ENCODE measurements at places on chromosomes 2 and 18. TPM values are rescaled to one million over a fixed set of nuclear protein-coding genes. Genes with fewer than 3 reads are reported as not detected.

The FBXO41 gene
- total RNA-seq: 2.0 TPM

The GLB1L gene
- total RNA-seq: 4.7 TPM

The RBKS gene
- 3.3 TPM for total RNA-seq

The FRZB gene
- total RNA-seq: 5.3 TPM

The ABCG5 gene
- total RNA-seq: not detected

The GPR75 gene
- total RNA-seq: 1.3 TPM

The PDIA6 gene
- total RNA-seq: 157 TPM

The FIGN gene
- 7.3 TPM for total RNA-seq

GRCh38 chr2:128377071-128377910, 58.6 kb upstream of the HS6ST1 start:
- no peak for DNase-seq

- no peak for DNase-seq
Observed at GRCh38 chr18:12065397-12065796, 28.2 kb upstream of the ANKRD62 start.

DNA sequence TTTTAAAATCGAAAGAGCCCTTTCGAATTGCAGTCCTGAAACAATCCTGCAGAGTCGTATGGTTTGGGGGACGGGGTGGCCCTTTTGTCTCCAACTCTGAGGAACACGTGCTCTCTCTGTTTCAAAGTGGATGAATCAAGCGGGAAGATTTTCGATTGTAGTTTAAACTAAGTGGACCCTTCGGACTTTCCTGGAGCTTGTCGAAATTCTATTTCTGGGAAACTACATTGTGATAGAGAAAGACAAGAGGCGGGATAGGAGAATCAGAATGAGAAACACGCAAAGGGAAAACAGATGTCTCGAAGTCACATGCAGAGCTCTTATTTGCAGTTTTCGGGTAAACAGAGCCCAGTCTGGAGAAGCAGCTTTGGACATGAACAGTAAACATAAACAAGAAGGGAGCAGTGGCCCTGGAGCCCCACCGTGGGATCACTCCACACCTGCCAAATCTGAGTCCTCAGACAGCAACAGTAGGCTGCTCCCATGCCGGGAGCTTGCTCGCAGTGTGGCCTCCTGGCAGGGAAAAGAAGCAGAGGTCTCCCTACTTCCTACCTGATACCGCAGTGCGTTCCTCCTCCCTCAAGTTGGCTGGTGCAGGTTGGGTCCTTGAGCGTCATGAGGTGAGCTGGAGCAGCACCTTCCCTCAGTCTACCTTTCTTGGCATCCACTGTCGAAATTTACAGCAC, 202.4 kb downstream of the SLC4A3 start:
- DNase-seq: no peak

DNA sequence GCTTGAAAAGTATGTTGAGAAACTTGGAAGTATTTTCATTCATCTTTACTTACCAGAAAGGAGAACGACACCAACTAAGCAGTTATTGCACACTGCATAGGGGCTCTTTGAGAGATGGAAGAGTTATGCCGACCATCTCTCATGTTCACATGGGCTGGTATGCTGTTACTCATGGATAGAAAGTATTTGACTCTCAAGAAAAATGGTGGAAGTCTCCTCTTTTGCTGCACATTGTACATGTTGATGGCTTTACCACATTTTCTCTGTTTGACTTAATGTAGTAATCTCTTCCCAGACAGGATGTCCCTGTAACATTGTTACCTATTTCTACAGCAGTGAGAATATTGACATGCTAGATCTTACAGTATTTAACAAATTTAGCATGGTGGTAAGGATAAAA, 23.2 kb downstream of the CAB39 start:
- no peak for DNase-seq

DNA sequence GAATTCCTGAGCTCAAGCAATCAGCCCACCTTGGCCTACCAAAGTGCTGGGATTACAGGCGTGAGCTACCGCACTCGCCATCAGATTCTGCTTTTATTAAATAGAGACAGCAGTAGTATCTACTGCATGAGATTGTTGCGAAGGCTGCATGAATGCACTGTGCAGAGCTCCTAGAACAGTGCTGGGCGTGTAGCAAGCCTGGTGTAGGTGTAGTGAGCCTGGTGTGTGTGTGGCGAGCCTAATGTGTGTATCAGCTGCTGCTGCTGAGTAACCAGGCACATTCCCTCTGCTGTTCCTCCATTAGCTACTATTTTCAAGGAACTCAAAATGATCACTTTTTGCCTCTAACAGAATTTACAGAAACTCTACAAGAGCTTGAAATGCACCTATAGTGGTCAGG, 57.6 kb downstream of the PTPRM start:
- no peak for DNase-seq

DNA sequence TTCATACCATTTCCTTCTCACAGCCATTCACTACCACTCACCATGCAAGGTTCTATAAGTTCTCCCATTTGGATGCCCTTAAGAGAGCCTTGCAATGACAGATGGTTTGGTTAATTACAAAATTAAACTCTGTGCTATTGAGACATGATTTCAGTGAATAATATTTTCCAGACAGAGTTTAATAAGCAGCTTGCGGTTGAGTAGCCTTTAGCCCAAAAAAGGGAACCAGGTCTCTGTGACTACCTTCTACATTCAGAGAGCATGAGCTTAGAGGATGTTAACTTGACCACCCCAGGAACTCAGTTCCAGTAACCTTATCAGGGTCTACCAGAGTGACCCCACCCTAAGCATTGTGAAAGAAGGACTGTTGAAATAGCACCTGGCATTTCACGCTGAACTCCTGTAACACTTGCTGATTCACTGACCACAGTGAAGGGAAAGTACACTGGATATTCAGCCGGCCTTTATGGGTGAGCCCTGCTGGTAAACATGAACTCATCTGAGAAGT, 1173.1 kb upstream of the ZEB2 start:
- DNase-seq: no peak

DNA sequence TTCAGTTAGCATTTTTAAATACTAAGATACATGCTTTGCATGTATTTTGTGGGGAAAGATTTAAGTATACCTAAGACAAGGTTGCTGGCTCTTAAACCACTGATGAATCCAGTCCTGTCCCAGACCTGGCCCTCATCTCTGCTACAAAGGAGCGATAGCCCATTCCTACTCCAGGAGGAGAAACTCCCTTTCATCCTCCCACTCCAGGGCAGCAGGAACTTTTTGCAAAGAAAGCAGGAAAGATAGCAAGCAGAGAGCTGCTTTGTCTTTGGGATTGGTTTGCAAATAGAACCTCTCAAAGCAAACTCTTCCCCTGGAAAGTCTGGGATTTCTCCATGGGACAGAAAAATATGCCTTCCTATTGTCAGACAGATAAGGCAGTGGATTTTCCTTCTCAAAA, 43.6 kb upstream of the COPS8 start:
- DNase-seq: no peak

GRCh38 chr2:21024722-21025389, 19.0 kb downstream of the APOB start:
- no peak for DNase-seq

GRCh38 chr2:100242476-100242875, 79.8 kb downstream of the LONRF2 start:
- no peak for DNase-seq

DNA sequence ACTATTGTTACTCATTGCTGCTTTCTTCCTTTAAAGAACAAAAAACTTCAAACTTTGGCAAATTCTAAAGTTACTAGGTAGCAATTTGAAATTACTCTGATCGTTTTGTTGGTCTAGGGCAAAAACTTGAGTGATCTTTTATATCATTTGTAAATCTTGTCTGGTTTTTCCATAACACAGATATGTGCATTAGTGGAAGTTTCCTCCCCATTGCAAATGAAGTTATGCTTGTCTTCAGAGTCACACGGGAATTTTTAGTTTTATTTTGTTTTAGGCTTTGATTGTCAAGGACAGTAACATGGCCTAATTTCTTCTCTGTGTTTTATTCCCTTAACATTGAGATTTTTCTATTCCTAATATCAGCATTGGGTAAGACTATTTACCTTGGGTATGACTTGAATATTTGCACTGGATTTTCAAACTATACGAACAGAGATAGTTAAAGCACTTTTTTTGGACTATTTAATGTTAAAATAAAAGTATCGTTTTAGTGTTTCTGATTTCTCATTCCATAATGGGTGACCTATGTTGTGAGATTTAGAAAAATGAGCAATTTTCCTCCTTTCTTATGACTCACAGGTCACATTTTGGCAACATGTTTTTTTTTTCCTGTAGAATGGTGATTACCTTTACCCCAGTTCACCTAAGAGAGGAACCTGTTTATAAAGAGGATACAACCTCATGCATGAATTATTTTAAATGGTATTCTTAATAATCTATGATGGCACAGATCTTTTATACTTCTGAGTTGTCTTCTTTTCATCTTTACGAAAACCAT, 65.0 kb downstream of the BABAM2 start:
- DNase-seq: no peak

DNA sequence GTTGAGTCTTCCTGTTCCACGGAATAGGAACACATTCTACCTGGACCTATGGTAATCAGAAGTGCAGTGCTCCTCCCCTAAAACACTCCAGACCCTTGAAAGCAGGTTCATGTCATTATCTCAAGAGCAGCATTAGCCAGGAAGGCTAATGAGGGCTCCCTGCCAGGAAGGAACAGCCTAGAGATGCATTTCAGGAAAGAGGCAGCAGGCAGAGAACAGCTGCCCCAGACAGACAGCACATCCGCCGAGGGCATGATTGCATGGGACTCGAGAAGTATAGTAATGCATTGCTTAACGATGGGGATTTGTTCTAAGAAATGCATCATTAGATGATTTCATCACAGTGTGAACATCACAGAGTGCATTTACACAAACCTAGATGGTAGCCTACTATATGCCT, 171.5 kb downstream of the ALK start:
- DNase-seq: no peak

DNA sequence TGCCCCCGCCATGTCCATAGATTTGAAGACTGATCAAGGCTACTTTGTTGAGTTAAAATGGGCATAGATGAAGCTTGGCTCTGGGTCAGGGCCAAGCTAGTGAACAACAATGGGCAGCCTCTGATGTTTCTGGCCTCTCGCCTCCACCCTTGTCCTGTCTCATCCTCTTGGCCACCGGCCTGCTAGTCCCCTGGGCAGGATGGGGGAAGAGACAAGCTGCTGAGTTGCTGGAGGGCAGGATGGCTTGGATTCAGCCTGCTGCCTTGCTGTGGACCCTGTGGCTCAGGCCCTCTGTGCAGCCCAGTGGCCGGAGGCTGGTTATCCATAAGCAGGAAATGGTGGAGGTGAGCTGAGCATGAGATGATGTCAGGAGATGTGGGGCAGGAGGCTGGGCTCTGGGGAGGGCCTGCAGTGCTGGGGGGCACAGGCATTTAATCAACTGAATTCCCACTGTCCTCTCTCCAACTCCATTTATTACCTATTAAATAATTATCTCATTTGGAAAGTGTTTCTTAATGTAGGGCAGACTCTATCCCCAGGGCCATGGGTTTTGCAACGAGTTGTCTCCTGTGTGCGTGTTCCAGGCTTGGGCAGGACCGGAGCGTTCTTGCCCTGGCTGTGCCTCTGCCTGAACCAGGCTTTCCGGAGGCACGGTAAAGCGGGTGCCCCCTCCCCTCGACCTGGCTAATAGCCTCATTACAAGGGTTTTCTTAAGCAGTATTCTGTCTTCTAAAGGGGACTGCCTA, 122.9 kb downstream of the GLI2 start:
- no peak for DNase-seq

DNA sequence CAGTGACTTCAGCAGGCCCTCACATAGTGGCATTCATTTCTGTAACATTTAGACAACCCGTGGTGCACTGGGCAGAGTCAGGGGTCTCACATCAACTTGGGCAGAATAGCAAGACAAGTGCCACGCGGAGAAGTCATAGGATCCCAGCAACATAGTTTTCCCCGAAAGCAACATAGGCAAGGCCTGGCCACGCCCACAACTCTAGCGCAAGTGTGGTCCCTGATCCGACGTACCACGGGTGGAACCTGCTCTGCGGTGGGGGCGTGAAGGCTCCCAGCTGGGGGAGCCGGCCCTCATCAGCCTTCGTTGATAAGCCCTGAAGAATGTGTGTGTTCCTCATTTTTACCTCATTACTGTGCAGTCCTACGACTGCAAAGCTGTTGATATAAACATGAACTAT, 261.2 kb downstream of the EIPR1 start:
- DNase-seq: no peak

DNA sequence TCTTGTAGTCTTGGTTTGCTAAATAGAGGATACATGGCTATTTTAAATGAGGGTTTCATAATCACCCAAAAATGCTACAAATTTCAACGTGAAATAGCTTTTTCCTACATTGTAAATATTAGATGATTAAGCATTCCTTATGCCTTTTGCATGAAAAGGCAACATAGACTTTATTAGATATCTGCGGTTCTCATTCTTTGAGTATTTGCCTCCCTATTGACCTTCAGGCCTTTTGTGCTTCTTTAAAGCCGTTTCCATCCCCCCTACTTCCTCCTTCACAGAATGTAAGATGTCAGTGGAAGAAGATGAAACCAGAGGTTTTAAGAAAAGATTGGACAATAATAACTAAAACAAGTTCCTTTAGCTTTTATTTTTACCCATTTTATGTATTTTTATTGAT, 144.1 kb downstream of the UBE2E3 start:
- DNase-seq: no peak

DNA sequence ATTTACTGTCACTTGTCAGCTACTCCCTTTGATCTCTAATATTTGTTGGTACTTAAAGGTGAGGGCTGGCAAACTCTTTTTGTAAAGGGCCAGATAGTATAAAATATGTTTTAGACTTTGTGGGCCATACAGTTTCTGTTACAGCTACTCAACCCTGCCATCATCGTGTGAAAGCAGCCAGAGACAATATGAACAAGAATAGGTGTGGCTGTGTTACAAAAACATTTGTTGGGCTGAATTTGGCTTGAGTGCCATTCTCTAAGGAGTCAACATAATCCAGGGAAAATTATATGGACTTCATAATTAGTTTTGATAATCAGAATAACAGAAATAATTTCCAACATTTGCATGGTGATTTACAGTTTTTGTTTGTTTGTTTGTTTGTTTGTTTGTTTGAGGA, 190.6 kb downstream of the LTBP1 start:
- no peak for DNase-seq

DNA sequence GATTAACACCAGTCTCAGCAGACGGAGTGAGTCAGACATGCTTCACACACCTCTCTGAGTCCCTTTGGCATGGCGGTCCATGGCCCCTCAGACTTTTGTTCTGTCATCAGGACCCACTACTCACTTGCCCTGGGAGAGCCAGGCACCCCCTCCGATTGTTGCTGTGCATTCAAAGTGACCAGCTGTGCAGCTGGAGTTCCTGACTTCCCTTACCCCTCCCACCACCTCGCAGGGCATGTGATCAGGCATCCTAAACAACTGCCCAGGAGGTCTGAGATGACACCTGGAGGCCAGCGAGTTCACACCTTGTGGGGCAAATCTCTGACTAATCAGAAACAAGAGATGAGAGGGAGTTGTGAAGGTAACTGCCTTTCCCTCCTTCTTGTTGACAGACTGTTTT, 35.3 kb upstream of the HDAC4 start:
- no peak for DNase-seq

DNA sequence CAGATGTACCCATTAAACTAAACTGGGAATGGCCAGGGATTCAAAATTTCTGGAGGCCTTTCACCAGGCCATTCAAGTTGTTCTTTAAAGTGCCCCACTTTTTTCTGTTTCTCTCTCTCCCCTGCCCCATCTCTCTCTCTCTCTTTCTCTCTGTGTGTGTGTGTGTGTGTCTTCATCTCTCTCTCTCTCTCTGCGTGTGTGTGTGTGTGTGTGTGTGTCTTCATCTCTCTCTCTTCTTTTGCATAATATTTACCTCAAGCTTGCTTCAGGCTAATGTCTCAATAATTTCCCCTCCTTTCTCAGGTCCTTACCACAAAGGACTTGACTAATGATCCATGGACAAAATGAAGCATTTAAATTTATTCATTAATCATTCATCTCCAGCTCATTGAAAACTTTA, 164.2 kb upstream of the KLHL14 start:
- no peak for DNase-seq

GRCh38 chr2:95174031-95174542, 8.5 kb downstream of the ZNF2 start:
- no peak for DNase-seq

Data from left cardiac atrium (tissue), 4 donors.